ENCODE measurements at places on chromosomes 12 and 14.

- DNase-seq, result no peak
Observed at GRCh38 chr14:78405079-78405856, 235.1 kb downstream of the NRXN3 start.

DNA sequence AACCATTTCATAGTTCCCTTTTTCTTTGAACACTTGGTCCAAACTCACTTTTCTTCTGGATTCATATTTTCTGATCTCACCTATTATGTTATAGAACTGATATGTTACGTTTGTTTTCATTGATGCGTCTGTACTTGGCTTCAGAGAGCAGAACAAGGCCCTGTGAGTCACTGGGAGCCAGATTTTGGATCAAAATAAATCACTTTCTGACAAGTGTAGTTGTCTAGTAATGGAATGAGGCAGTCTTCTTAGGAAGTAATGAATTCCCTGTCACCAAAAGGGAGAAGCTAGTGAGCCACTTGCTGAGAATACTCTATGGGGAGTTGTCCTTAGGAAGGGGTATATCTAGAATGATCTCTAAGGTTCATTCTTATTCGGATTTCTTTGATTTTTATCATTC lies 10.2 kb downstream of the BICD1 start:
- no peak for DNase-seq

GRCh38 chr12:81416571-81416970 lies 338.7 kb downstream of the ACSS3 start:
- no peak for DNase-seq

DNA sequence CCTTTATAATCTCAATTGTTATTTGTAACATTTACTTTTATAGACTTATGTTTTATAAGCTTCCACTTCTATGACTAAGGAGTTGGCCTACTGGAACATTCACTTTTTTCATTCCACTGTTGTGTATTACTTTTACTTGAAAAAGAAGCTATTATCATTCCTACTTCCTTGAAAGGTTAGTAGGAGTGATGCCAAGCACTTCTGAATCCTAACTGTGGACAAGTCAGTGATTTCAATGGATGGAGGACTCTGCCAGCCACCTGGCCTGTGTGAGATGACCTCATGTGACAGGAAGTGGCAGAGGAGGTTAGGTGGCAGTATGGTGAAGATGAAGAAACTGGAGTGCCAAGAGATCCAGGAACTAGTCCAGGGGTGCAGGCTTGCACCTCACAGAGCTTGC lies 46.0 kb downstream of the TECPR2 start:
- no peak for DNase-seq

DNA sequence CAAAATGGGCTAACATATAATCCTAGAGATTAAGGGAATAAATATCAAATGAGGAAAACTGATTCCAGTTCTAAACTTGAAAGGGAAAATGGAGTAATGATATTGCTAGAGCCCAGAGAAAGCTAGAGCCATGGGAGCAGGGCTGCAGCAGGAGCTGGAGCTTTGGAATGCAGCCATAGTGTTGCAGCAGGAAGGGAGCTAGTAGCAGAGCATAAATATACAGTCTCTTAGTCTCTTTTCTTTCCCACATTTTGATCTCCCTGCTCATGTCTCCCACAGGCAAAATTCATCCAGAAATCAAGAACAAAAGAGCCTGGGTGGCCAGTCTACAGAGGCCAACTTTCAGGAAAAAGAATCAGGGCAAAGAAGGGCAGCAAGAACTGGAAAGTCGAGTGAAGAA lies 253.7 kb downstream of the ATXN7L3B start:
- no peak for DNase-seq

DNA sequence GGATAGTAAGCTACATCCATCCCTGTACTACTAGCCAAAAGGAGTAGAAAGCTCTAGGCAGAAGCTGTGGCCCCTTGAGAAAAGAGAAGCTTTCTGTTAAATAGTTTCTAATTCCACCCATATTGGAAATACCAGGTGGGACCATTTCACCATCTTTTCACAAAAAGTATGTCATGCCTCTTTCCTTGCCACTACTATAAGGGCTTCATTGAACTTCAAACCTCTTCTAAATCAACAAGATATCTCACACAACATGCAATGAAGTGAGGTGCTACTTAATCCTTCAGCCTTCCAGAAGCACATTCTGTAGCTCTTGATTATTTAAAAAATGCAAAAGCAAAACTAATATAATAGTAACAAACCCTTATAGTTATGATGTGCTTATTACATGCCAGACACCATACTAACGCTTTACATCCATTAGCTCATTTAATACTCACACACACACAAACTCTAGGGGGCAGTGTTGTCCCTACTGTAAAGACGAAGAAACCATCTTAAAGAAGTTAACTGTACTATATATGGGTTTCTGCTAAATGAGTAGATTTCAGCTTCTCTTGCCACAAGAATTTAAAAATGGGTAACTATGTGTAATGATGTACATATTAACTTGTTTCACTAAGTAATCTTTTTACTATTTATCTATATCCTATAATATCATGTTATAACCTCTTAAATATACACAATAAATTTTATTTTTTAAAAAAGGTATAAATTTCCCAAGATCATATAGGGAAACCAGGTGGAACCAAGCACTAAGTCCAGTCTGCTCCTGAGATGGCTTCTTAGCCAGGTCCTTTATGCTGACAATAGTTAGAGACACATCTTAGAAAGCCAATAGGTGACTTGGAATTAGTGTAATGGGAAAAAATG lies 124.4 kb downstream of the RPS29 start:
- peak; percentile 59 for DNase-seq

GRCh38 chr14:91509083-91509877 lies 830 bp downstream of the PPP4R3A start:
- DNase-seq, result no peak

- DNase-seq, result no peak
Observed at GRCh38 chr12:13148485-13148847, 45.0 kb upstream of the GSG1 start.

- DNase-seq, result no peak
Observed at GRCh38 chr14:70096866-70097265, 91.9 kb downstream of the SLC8A3 start.

GRCh38 chr12:101696251-101697196 lies 916 bp upstream of the CHPT1 start:
- peak; percentile 31 for DNase-seq

DNA sequence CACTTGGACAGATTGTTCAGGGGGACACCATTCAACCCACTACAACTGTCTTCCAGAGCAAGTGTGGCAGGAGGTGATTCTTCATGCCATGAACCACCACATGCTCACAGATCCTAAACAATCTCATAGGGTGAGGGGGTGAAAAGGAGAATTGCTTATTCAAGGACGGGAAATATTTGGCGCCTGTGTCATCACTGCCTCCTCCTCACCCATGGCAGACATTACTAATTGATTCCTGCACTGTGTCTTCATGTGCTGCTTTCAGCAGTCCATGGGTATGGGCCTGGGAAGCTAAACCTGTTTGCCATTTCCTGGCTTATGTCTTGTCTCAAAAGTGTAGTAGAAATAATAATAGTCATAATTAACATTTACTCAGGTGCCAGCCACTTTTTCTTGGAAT lies 31.3 kb downstream of the MMAB start:
- no peak for DNase-seq

DNA sequence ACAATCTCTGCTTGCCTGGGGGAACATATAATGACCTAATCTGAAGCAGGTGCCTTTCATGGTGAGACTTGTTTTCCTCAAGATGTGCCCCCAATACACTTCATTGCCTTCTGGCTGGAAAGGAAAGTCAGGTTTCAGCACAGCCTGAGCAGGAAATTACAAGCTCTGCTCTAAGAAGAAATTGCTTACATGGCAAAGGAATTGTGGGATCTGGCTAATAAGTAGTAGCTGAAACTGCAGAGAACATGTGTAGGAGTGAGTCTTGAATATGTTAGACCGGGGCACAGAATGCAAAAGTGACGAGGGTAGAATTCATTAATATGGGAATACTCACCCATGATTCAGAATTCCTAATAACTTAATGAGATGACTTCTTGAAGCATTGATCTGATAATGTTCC lies 6.3 kb upstream of the CFAP54 start:
- no peak for DNase-seq

DNA sequence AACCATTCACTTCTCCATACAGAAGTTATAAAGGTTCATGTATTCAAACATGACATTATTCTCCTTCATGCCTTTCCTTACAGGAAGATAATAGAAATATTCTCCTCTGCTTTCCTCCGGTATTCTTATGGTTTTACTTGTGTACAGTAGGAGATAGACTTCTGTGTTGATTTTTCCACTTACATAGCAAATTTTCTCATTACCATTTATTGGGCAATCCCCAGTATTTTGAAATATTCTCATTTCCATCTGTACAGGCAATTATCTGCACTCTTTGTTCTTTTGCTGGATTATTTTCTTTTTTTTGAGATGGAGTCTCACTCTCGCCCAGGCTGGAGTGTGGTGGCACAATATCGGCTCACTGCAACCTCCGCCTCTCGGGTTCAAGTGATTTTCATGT lies 11.0 kb downstream of the PXMP2 start:
- peak; percentile 46 for DNase-seq

- DNase-seq, result no peak
Observed at GRCh38 chr14:59630288-59630963, 53.8 kb upstream of the CCDC175 start.

DNA sequence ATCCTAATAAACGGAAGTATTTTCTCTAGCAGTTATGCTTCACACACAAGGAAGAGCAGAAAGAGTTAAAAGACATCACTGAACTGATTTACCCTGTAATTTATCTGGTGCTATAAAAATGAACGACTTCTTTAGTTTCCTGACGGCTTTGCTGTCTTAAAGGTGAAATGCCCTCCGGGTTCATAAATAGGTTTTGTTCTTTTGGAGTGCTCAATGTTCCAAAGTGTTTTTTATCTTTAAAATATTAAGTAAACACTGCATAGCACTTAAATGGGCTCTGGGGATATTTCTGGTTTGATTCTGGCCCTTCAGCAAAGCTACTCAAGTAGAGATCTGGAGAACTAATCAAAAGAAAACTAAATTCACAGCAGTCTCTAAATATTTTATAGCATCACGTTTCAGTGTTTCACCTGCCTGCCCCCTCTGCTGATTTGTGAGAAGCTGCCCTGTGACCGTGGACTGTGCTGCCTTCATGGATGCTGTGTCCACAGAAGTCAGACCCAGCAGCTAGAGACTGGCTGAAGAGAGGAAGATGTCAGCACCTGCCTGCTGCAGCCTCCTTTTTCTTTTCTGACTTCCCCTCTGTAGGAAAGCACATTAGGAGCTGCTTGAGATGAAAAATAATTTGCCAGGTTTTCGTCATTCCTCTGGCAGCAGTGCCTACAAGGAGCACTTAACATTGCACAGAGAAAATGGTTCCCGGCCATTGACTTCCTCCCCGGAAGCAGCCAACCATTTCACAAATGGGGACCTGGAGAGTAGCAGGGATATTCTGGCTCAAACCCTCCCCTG lies 205.1 kb upstream of the FSCB start:
- DNase-seq, result no peak

DNA sequence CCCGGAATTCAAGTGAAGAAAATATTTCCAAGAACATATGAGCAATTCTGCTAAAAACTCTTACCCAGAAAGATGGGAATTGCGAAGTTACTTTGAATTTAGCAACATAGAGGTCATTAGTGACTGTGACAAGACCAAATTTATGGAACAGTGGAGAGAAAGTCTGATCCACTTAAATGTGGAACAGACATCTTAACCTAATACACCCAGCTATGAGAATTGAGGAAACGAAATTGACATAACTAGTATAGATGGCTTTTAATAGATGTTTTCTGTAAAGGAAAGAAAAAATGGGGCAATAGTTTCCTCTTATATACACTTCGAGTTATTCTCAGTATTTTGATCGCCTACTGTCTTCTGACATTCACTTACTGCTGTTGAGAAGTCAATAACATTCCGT lies 4.6 kb downstream of the OVCH1 start:
- DNase-seq, result peak; percentile 20

- no peak for DNase-seq
Observed at GRCh38 chr12:66709893-66710292, 31.0 kb upstream of the GRIP1 start.

- DNase-seq, result no peak
Observed at GRCh38 chr14:52059649-52060048, 9.2 kb downstream of the NID2 start.

GRCh38 chr12:119780786-119781434 lies 96.2 kb downstream of the CIT start:
- no peak for DNase-seq

DNA sequence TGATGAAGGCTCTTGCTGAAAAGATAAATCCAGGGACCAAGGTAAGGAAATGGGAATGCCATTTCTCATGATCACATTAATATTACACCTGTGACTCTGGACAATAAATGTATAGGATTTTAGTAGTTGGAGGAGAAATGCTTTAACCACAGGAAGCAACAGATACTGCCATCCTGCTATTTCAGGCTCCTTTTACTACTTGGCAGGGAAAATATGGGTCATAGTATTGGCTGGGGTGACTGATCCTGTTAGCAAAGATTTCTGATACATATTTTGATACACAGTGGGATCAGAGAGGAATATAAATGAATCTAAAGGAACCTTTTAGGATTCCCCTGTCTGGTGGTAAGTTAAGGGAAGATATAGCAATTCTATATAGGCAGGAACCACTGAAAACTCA lies 115.0 kb downstream of the IGF1 start:
- no peak for DNase-seq

GRCh38 chr12:52856787-52857186 lies 8.0 kb upstream of the KRT78 start:
- DNase-seq, result no peak

GRCh38 chr12:14643251-14643650 lies 53.1 kb downstream of the GUCY2C start:
- no peak for DNase-seq

DNA sequence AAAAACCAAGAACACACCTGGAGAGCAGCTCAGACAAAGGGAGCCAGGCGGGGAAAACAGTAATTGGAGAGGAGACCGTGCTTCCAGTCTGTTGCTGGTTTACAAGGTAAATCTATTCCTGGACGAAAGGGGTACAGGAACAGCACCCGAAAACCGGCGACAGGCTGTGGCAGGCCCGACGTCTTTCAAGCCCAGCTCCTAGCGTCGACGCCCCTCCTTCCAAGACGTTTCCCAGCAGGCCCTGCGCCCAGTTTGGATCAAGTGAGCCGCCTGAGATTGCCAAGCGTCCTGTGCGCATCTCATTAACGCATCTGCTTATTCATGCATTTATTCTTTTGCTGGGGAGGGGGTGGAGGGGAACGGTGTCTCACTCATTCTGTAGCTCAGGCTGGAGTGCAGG lies 1.4 kb downstream of the C12orf56 start:
- DNase-seq, result no peak

DNA sequence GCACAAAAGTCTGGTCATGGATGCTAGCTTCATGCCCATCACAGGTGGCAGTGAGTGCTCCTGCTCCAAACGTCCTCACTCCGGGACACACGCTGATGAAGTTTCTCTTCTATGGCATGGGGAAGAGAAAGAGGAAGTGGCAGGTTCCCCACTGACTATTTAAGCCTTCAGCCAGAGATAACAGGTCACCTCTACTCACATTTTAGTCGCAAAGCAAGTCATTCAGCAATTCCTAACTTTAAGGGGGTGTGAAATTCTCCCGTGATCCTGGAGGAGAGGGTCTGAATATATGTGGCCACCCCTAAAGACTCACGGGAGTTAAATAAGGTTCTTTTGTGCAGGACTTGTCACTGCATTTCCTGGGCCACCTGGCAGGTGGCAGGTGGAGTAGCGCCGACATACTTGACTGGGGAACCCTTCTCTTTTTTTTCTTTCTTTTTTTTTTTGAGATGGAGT lies 18.8 kb upstream of the RCOR1 start:
- peak; percentile 23 for DNase-seq

Measured in inflammatory macrophage treated with lipopolysaccharide for 1 hour (primary cell).